ENCODE measurements at places on chromosomes 2 and 18. TPM values are rescaled to one million over a fixed set of nuclear protein-coding genes. Genes with fewer than 3 reads are reported as not detected.
A peak's percentile ranks its signal among the peaks of the same experiment; 100 is the strongest.

DNA sequence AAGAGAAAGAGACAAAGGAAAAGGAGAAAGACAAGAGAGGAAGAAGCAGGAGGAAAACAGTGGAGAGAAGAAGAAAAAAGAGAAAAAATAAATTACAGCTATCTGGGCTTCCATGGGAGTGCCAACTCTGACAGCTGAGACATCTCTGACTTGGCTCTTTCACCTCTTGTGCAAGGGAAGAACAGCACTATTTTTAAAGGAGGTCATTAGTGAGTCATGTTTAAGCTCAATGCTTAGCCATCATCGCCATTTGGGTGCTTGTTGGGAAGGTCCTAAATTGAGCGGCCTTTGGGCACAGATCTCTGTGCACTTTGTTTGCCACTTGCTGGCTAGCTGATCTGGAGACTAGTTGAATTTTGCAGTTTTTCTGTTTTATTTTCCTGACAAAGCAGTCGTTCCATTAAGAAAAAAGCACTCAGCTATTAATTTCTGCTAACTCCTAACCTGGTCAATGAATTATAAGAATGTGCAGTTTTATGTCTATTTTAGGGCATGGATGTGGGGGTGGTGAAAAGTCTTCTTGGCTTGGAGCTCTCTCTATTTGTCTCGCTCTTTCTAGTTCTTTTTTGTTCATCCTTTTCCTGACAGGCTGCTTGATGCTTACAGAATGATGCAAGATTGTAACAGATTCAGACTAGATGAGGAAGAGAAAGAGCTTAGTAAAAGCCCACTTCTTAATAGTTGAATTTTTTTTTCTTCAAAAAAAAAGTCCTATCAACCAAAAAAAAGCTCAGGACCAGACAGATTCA, 231.5 kb downstream of the SLC8A1 start:
- H3K4me3 ChIP-seq: no peak overlapping the region
- no peaks in the 10 kb centered on the region for H3K27me3 ChIP-seq
- H3K27ac ChIP-seq: no peak overlapping the region
- DNase-seq: no peak
- H3K4me1 ChIP-seq: no peaks in the 10 kb centered on the region
- no peaks in the 10 kb centered on the region for H3K36me3 ChIP-seq

Gene NMUR1
- total RNA-seq: not detected

Gene NAT8
- total RNA-seq: not detected

GRCh38 chr2:75064691-75065396, 106.4 kb downstream of the POLE4 start:
- no peak overlapping the region for H3K27ac ChIP-seq
- no peaks in the 10 kb centered on the region for H3K4me1 ChIP-seq
- DNase-seq: peak; percentile 42
- peaks cover 3% of the 10 kb centered on the region for H3K36me3 ChIP-seq
- H3K27me3 ChIP-seq: no peaks in the 10 kb centered on the region
- H3K4me3 ChIP-seq: no peak overlapping the region

DNA sequence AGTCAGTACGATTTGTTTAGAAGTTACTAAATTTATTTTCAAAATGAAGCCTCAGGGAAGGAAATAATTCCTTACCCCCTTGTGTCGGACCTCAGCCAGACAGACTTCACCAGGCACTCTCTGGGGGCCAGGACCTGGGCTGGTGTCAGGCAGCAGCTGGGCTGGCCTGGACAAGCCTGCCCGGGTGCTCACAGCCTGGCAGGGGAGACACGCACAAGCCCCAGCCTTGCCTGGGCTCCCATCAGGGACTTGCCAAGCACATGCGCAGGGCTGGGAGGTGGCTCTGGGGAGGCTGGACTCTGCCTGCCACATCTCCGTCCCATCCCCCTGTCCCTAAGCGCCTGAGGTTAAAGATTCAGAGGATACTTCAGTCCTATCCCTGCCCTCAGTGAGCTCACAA, 56.8 kb upstream of the HS6ST1 start:
- no peak overlapping the region for H3K4me3 ChIP-seq
- H3K36me3 ChIP-seq: no peaks in the 10 kb centered on the region
- H3K27ac ChIP-seq: no peak overlapping the region
- H3K27me3 ChIP-seq: no peaks in the 10 kb centered on the region
- no peaks in the 10 kb centered on the region for H3K4me1 ChIP-seq

DNA sequence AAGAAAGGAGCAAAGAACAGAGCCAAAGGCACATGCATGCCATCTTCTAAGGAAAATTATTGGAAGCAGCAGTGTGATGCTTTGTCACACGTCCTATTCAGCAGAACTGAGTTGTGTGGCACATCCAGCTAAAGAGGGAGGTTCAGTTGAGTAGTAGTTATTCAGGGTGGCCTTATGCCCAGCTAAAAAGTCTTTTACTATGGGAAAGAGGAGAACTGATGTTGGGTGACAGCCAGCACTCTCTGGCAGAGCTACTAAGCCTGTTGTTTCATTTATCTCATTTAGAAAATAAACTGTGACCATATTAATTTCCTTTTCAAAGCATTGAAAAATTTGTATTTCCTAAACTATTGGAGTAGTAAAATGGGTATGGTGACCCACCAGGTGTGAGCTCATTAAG, 18.5 kb downstream of the ITGA6 start:
- no peaks in the 10 kb centered on the region for H3K4me1 ChIP-seq
- H3K36me3 ChIP-seq: no peaks in the 10 kb centered on the region
- H3K27ac ChIP-seq: no peak overlapping the region
- peaks cover 38% of the 10 kb centered on the region for H3K27me3 ChIP-seq

Gene CRYGD
- not detected for total RNA-seq
